Fibroblast of skin of left biceps (primary cell): ENCODE measurements at places on chromosomes 5 and 9.

- no peak for DNase-seq
These were observed 231.4 kb downstream of the GLIS3 start for GRCh38 chr9:4068449-4068848.

DNA sequence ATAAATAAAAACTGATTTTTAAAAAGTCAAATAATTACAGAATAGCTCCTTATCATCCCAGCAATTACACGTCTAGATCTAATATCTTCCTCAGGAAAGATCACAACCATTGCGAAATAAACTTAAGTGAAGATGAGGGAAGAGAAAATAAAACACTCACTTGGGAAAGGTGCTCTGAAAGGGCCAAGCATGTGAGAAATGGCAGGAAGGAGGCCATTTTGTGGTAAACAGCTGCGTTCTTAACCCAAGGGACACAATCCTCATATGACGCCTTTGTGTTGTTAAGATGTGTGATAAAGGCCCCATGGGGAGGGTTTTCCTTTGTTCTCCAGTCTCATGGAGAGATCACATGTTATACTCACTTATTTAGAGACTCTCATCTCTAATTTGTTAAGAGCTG lies 32.5 kb downstream of the JAKMIP2 start:
- DNase-seq, result no peak

DNA sequence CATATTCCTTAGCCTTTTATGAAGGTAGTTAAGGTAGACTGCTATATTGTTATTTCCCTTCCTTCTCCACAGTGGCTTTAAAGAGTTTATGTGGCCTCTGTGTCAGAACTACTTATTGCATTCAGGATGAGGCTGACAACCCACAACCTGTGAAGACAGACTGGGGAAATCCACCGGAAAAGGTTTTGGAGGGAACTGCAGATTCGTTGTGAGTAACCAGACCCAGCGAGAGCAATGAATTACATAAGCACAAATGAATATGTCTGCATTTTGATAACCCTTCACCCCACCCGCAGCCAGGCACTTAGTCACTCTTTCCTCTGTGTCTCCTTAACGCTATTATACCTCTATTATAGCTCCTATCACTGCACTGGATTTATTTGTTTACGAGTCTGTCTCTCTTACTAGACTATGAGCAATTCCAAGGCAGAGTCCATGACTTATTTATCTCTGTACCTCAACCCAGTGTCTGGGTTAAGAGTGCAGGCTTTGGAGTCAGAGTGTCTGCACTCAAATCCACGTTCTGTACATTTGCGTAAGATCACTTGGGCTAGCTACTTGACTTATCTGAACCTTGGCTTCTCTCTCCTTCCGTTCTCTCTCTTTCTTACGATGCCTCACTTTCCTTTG lies 19.2 kb downstream of the KCTD16 start:
- DNase-seq, result no peak

DNA sequence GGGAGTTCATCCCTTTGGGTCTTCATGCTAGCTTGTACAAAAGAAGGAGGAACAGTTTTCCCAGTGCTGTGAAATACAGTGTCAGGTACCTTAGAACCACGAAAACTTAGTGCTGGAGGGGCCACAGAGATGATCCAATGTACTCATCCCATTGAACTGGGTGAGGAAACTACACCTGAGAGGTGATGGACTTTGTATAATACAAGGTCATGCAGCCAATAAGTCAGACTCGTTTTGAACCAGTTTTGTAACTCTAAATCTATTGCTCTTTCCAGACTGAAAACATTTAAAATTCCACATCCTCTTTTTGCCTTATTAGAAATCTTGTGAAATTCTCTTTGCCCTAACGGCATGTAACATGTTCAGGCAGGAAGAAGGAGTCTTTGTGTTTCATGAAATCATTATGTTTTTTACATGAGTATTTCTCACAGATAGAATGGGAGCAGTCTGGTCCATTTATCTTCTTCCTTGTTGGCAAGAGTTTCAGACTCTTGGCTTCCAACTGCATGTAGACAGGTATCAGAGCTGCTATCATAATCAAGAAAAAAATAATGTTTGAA lies 146.8 kb upstream of the FBXL7 start:
- no peak for DNase-seq

DNA sequence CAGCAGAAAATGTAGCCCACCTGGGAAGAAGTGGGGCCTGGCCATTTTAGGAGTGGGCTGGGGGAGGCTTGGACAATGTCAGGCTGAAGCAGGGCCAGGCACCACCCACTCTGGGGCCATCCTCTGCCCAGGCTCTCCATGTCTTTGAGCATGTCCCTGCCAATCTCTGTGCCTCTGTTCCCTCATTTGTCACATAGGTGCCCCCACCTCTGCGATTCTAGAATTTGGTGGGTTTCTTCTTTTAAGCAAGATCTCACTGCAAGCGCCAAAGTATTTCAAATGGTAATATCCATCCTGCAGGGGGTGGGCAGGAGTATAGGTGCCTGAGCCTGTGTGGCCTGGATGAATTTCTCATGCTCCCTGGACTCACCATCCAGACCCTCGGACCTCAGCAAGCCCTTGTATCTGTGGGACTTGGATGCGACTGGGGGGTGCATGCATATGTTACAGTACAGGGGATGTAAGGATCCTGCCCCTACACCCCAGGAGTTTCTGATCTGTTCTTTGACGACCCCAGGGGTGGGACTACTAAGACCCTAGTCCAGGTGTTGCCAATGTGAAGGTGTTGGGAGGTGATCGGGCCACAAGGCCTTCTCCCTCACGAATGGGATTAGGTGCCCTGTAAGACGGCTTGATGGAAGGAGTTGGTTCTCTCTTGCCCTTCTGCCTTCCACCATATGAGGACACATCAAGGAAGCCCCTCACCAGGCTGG lies 4.3 kb downstream of the CD74 start:
- DNase-seq, result no peak

DNA sequence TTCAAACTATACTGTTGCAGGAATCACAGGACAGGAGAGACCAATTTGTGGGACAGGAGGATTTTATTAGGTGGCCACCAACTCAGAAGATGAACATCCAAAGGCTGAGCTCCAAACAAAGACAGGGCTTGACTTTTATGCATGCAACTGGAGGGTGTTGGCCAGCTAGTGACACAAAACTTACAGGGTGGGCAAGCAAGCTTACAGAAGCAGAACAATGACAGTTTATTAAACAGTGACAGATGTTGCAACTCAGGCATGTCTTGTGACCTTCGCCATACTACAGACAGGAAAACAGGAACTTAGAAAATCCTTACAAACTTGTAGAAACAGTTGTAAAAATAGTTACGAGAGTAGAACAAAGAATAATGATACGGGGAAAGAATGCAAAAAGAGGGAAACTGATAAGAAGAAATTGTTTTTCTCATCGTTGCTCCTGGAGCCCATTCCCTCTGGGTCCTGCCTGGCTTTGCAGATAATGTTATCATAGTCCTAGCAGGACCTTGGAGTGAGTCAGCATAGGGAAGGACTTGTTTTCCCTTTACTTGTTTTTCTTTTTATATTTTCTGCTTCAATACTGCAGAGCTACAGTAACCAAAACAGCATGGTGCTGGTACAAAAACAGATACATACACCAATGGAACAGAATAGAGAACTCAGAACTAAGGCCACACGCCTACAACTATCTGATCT lies 2083.0 kb upstream of the ACO1 start:
- no peak for DNase-seq

GRCh38 chr5:98464737-98465330 lies 308.6 kb upstream of the RGMB start:
- DNase-seq, result no peak

DNA sequence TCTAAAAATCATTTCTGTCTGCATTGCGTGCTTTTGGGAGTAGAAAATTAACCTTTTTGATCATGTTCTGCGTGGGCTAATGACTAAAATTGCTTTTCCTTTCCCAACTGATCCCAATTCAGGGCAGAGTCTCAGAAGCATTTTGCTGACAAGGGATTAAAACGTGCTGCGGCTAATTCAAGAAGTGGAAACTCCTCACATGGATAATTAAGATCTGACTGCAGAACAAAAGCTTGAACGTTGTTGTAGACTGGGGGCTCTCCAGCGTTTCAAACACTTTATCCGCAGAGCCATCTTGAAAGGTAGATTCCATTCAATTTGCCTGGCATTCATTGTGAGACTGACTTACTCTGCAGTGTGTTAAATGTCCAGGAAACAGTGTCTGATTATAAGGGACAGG lies 485.3 kb upstream of the DMAC1 start:
- DNase-seq, result no peak

- DNase-seq, result no peak
These were observed 40.1 kb downstream of the NR2F1 start for GRCh38 chr5:93623153-93623552.

DNA sequence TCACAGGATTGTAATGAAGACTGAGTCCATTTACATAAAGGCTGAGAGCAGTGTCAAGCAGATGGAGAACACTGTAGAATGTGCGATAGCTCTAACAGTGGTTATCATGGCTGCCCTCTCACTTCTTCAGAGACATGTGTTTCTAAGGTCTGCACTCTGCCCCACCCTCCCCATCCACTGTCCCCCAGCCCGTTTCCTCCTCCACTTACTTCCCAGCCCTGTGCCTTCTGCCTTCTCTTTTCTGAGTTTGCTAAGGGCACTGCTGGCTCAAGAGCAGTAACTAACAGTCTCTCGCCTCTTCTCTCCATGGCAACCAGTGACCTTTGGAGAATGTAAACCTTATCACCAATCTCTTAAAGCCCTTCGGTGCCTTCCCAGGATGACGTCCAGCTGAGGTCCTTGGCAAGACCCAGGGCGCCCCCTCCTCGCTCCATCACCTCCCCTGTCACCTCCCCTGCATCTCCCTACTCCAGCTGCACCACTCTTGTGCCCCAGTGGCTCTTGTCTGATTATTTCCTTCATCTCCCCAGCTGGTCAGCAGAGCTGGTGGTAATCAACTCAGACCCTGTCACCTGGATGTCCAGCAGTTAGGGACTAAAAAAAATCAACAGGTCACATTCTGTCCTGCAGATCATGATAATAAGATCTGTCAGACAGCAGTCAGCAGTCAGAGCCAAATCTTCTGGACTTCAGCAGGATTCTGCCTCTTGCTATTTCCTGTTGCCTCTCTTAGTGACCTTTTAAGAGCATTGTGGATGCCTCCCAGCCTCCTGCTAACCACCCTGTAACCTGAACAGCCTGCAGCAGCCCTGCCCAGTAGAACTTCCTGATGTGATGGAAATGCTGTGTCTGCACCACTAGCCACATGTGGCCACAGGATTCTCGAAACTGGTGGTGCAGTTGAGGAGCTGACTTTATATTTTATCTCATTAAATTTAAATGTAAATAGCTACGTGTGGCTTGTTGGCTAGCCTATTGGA lies 9.0 kb downstream of the FXN start:
- no peak for DNase-seq

GRCh38 chr9:87436716-87437115 lies 61.0 kb upstream of the DAPK1 start:
- DNase-seq, result peak; percentile 9

GRCh38 chr5:180074462-180074861 lies 2.9 kb upstream of the RNF130 start:
- DNase-seq, result no peak

DNA sequence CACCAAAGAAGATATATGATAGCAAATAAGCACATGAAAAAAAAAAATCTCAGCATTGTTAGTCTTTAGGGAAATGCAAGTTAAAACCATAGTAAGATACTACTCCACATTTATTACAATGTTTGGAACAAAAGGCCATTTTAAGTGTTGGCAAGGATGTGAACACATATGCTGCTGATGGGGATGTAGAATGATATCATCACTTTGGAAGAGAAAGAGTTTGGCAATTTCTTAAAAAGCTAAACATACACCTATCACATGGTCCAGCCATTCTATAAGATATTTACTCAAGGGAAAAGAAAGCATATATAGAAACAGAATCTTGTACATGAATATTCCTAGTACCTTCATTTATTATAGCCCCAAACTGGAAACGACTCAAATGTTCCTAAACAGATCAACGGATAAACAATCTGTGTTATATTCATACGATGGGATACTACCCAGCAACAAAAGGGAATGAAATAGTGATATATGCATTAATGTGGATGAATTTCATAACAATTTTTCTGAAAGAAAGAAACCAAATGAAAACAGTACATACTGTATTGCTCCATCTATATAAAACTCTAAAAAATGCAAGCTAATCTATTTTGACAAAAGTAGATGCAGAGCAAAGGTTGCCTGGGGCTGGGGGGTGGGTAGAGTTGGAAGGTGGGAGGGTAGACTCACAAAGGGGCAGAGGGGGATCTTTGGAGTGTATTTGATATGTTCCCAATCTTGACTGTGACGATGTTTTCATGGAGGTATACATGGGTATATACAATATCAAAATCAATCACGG lies 45.7 kb upstream of the SMAD5 start:
- no peak for DNase-seq

- DNase-seq, result no peak
These were observed 765 bp downstream of the MARCHF6 start for GRCh38 chr5:10354048-10354872.

GRCh38 chr5:152329761-152330283 lies 75.3 kb downstream of the NMUR2 start:
- no peak for DNase-seq

- DNase-seq, result no peak
These were observed 97.3 kb upstream of the HMHB1 start for GRCh38 chr5:143714629-143715028.

DNA sequence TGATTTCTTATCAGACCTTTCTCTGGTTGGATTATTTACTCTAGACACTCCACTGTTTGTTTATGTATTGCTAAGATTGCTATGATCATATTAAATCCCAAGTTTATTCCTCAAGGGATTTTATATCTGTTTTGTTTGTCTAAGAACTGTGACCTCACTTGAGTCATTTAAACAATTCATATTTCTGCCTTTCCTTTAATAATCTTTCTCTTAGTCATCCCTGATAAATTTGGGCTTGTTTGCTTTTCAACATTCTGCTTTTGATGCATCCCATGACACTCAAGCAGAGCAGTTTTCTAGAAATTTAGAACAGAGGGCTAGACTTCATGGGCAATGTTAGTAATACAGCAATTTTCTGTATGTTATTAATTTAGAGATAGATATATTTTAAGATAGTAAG lies 231.6 kb upstream of the TNC start:
- DNase-seq, result no peak

- DNase-seq, result no peak
These were observed 711 bp downstream of the PGGT1B start for GRCh38 chr5:115262011-115262320.

DNA sequence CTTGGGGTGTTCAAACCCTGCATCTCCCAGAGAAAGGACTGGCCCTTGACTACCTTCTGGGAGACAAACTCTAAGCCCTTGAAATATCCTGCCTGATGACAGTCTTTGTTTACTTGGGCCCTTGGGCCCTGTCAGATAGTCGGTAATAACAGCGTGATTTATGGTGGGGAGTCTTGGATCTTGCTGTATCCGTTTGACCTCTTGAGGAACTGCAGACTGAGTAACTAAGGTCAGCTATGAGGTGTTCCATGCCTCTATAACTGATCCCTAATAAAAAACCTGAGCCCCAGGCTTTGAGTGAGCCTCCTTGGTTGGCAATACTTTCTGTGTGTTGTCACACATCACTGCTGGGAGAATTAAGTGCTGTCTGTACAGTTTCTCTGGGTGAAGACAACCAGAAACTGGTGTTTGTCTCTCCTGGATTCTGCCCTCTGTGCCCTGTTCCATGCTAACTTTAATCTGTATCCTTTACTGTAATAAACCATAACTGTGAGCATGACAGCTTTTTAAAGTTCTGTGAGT lies 56.2 kb upstream of the ANKRD33B start:
- DNase-seq, result no peak
